ENCODE measurements at places on chromosomes 1 and 21. TPM values are rescaled to one million over a fixed set of nuclear protein-coding genes. Genes with fewer than 3 reads are reported as not detected.

Gene FCRL5
- polyA plus RNA-seq, result 0.04 TPM

Gene DISC1
- 6.1 TPM for polyA plus RNA-seq

Gene GPR37L1
- polyA plus RNA-seq, result 0.03 TPM

Gene TGFBR3
- 136 TPM for polyA plus RNA-seq

Gene KRTAP23-1
- polyA plus RNA-seq, result not detected

Gene LAD1
- 36.1 TPM for polyA plus RNA-seq

- DNase-seq, result no peak
Measured at GRCh38 chr1:244011271-244011670, 39.8 kb upstream of the ZBTB18 start.

GRCh38 chr21:41164981-41165655 lies 2.8 kb upstream of the BACE2 start:
- no peak for DNase-seq

DNA sequence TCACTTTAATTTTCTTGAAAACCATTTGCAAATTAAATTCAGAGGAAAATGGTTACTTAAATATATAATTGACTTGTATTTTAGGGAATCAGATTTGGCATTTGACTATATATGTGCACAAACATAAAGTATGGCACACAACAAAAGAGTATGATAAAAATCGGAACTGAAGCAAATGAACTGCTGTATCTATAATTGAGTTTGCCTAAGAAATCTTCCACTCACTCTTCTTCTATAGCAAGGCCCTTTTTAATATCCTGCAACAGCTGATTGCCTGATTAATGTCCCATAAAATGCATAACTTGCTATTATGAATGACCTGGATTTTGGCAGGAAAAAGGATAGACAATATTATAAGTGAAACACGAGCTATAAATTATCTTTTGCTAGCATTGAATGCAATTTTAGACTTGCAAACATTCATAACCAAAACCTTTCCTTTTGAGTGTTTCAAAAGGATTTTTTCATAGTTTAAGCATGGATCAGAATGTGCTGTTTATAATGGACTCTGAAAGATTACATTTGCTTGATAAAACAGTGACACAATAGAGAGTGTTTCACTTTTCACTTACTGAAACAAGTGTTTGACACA lies 2204.3 kb downstream of the MRPL39 start:
- DNase-seq, result no peak

- DNase-seq, result no peak
Measured at GRCh38 chr1:24102961-24103360, 9.0 kb downstream of the MYOM3 start.

DNA sequence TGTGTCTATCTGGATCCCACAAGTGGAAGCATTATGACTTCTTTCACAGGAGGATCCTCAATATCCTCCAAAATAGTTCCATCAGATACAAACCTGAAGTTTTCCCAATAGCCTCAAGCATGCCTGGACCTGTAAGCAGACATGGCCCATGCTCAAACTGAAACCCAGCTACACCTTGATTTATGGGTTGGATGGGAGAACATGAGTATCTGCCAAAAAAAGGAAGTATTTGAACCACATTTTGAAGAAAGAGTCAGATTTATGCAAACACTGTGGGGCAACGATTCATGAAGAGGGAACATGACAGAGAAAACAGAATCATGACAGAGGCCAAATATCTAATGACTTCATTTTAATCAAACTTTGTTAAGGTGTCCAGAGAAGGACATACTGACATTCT lies 351.0 kb upstream of the NFIA start:
- DNase-seq, result no peak

DNA sequence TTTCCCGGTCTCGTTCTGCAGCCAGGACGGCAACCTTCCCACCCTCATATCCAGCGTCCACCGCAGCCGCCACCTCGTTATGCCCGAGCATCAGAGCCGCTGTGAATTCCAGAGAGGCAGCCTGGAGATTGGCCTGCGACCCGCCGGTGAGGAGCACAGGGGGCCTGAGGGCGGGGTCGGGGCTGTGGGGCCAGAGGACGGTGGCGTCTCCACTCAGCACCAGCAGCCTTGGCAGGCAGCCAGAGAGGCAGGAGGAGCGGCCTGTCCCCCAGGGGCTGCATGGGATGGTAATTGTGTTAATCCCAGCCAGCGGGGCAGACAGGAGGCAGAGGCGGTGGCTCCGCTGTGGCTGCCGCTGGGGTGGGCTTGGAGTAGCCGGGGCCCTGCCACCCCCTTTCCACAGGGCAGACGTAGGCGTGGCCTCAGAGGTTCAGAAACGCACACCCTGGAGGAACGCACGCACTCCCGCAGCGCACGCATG lies 12.1 kb downstream of the SAMD11 start:
- DNase-seq, result no peak

DNA sequence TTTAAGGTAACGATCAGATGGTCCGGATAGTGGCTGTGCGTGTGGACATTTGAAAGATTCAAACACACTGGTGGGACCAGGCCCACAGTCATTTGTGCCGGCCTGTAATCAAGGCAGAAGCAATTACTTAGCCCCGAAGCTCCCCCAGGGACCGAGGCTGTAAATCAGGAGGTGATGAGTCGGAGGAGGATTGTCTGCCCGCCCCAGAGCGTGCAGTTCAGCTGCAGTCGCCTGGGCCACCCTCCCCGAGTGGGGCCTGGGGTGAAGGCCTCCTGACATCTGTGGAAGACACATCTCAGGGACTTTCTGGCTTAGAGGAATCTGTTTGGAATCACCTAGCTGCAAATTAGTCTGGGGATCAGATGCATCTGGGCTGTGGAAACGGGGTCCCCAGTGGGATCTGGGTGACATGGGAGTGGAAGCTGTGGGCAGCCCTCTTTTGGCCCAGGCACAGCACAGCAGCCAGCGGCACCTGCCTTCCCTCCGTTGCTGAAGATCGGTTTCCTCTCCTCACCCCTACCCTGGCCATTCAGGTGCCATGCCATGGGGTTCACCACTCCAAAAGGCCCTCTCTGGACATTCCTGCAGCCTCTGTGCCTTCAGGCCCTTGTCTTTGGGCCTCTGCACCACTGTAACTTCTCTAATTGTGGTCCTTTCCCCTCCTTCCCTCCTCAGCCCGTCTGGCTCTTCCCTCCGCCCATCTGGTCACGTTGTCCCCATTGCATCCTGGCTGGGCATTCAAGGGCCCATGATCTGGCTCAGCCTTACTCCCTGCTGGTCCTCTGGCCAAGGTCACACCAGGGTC lies 25.7 kb downstream of the LHX4 start:
- DNase-seq, result no peak

DNA sequence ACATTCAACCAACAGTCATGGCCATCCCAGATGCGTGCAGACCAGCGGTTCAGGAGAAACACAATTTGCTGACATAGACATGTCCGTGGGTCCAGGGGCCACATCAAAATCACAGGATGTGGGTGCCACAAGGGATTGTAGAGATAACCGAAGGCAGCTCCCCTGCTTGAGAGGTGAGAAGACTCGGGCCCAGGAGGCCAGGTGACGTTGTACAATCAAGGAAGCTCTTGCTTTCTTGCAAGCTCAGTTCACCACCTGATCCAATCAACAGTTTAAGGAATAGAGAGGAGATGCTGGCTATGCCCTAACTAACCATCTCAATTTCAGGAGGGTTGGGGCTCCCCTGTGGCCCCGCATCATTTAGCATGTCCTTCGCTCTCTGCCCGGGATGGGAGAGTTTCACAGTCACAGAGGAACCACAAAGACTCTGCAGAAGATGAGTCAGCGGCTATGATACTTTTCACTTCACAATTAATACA lies 19.5 kb downstream of the UBASH3A start:
- no peak for DNase-seq

DNA sequence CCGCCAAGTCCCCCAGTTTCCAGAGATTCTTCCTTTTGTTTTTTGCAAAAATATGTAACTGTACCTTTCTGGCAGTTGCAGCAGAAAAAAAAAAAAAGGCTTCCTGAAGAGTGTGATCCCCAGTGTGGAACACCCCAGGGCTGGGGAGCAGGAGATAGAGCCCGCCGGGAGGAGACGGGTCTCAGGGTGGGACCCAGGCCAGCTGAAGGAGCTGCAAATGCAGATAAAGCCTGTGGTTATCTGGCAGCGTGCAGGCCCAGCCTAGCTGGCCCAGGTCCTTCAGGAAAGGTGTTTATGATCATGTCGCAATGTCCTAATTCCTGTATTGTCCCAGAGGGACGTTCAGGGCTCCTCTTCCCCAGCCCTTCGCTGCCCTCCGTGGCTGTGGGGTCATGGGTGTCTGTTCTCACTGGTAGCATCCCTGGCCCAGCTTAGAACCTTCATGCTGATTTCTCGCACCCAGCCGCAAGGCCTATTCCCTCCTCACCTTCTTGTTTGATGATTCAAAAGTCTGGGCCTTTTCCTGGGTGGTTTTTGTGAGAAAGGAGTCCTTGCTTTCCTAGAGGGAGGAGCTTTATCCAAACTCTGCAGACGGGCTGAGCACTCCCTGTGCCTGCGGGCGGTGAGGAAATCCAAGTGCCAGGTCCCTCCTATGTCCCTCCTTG lies 26.2 kb downstream of the RNF187 start:
- no peak for DNase-seq

- no peak for DNase-seq
Measured at GRCh38 chr21:15122241-15122640, 57.4 kb upstream of the NRIP1 start.

GRCh38 chr1:86516335-86516734 lies 30.5 kb upstream of the CLCA4 start:
- DNase-seq, result no peak

GRCh38 chr1:173453982-173454381 lies 23.2 kb upstream of the PRDX6 start:
- DNase-seq, result no peak

GRCh38 chr1:234712891-234713305 lies 102.9 kb upstream of the IRF2BP2 start:
- DNase-seq, result no peak

DNA sequence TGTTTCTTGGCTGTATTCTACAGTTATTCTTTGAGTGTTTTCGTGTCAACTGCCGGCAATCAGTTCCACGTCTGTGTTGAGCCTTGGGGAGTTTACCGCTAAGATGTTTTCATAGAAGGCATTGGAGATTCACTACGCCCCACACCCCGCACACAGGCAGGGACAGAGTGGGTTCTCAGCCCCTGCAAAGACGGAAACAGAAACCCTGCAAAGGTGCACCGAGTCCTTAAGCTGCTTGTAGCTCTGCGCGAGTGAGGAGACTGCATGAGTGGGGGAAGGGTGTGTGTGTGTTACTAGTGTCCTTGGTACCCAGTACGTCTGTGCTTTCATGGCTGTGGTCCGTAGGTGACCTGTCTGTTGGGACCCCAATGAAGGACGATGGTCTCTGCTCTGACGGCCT lies 1.9 kb downstream of the LHX4 start:
- no peak for DNase-seq

- DNase-seq, result no peak
Measured at GRCh38 chr1:210373878-210374599, 45.3 kb downstream of the HHAT start.

DNA sequence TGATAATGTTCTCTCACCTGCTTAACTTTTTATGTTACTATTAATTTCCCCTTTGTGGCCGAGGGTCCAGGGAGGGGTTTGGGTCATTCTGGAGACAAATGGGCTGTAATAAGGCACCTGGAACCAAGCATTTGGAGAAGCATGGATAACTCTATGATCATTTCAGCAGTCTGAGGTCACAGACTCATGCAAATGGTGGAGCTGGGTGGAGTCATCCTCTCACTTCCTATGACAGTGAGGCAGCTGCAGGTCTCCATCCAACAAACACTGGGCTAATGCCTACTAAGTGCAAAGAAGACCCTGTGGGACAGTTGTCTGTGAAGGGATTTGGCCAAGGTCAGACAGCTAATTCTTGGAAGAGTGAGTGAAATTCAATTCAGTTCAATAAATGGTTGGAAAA lies 28.8 kb upstream of the CAMTA1 start:
- no peak for DNase-seq

DNA sequence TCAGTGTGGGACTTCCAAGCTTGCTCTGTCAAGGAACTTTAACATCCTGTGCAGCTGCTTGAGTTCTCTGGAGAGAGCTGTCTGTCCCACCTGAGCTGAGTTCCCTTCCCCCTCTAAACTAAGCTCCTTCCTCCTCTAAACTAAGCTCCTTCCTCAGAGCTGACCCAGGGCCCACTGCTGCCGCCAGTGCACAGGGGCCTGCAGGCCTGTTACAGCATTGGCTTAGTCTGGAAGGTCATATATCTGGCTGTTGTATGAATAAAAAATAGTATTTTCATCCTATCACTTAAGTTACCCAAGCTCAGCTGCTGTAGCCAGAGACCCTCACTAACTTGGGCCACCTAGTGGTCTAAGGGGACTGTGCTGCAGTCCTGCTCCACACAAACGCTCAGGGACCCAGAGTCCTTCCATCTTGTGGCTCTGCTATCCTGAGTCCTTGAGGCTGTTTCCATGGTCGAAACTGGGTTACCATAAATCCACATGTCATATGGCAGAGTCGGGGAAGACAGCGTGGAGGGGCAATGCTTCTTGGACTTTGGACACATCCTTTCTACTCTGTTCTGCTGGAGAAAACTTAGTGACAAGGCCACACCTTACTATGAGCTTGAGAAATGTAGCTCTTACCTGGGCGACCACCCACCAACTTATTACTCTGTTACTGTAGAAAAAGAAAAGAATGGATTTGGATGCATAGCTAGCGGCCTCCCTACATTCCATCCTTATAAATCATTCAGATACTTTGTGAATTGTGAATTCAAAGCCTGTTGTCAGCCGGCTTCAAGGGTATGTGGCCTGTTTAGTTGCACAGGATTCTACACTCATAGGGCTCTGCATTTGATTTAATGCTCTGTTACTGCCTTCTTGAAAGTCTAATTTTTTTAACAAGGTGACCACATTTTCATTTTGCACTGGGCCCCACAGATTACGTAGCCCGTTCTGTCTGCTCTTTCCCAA lies 71.4 kb upstream of the GCLM start:
- DNase-seq, result no peak

GRCh38 chr1:37922767-37923550 lies 23.9 kb downstream of the INPP5B start:
- DNase-seq, result no peak

DNA sequence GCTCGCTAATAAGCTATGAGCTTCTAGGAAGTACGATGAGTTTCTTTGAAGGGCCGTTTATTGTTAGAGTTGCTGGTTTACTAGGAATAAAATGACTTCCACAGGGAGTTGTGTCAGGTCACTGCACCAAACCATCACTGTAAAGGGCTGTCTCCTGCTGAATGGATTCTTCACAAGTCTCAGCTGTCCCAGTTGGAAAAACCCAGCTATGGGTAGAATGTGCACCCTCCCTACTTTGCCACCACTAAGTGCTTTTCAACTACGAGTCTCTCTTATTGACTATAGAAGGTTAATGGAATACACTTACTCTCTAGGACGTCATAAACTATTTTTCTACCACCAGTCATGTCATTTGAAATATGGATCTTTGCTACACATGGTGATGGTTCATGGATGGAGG lies 94.8 kb upstream of the BMP8A start:
- no peak for DNase-seq

DNA sequence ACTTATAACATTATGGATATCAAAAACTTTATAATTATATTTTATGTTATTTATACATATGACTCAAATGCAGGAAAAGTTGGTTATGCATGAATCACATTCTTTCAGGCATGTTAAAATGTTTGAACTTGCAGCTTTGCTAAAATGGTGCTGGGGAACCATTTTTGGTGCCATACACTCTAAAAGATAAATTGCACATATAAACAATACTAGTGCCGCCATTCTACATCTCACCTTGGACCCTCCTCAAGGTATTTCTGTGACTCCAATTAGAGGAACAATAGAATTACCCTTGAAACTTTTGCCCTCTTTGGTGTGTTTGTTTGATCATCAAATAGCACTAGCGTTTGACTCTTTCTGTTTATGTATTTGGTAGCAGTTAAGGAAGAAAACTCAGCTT lies 997 bp downstream of the PRKACB start:
- DNase-seq, result no peak
